ENCODE measurements at places on chromosomes 7 and 10.

GRCh38 chr10:99530108-99531025 lies 2.4 kb upstream of the NKX2-3 start:
- no peak overlapping the region for H3K27ac ChIP-seq
- H3K36me3 ChIP-seq: peaks cover 2% of the 10 kb centered on the region
- H3K27me3 ChIP-seq: peaks cover 95% of the 10 kb centered on the region

DNA sequence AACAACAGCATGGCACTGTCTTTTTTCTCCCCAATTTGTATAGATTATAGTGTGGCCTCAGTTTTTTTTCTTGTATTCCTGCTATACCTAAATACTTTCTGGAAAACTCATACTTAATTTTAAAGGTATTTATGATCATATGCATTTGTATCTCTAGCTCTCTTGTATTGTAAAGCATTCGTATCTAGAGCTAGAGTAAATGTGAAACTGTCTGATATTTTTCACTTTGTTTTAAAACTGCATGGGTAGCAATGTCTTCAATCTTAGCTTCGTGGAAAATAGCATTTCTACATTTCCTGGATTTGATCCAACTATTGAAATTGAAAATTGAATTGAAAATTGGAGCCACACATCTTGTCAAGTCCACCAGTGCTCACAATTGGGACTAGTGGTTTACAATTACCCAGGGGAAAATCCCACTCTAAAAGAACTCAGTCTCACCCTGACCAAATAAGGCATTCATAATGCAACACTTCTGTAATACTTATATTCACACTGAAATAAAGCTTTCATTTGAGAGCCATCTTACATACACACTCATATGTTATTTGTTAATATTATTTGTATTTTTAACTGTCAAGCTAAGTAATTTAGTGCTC lies 51.3 kb upstream of the KLF6 start:
- no peaks in the 10 kb centered on the region for H3K27me3 ChIP-seq
- H3K36me3 ChIP-seq: no peaks in the 10 kb centered on the region
- H3K27ac ChIP-seq: no peak overlapping the region
- H3K4me1 ChIP-seq: peaks cover 16% of the 10 kb centered on the region

DNA sequence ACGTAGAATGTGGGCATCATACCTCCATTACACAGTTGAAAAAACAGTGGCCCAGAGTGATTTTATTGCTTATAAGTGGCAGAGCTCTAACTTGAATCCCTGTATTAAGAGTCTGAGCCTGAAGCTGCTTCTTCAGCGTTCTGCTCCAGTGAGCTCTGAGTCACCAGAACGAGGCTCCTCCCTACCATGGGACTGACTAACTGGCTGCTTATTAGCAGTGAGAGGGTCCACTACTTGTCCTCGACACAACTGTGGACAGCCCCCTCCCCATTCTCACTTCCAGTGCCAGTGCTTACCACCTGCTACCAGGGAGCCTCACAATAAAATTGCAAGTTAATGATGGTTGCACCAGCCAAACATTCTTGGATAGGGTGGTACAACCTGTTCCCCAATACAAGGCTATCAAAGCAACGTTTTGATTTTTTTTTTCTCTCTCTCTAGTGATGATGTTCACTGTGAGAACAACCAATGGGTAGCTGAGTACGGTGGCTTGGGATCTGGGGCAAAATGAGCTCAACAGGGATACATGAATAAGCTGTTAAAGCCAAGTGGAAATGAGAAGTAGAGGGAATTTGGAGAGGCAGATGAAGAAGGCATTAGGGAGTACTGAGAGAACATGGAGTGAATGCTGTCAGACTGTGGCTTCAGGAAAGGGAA lies 2.7 kb upstream of the NRG3 start:
- H3K27me3 ChIP-seq: peaks cover 37% of the 10 kb centered on the region
- no peak for DNase-seq
- peaks cover 3% of the 10 kb centered on the region for H3K4me1 ChIP-seq

DNA sequence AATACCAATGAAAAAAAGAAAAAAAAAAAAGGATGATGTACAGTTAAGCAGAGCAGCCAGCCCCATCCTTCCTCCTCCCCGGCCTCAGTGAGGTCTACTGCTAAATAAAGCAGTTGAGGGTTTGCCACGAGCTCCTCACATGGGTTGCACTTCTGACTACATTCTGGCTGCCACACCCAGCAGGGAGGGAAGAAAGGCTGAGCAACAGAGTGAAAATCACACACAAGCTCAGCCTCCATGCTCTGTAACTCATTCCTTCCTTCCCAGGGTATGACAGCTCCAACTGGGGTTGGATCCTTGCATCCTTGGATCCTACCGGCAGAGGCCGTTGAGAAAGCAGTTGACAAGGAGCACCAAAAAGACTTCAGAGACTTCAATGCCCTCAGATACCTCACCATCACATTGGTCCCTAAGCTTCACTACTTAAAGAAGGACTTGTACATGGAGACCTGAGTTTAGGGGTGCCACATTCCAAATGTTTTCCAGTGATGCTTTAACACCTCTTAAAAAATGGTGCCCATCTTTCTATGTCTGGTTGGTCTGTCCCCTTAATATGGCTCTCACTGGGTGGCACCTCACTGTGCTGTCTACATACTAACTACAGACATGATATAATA lies 52.9 kb upstream of the PIK3CG start:
- peaks cover 9% of the 10 kb centered on the region for H3K27me3 ChIP-seq
- H3K4me3 ChIP-seq: no peak overlapping the region
- no peaks in the 10 kb centered on the region for H3K4me1 ChIP-seq
- no peaks in the 10 kb centered on the region for H3K36me3 ChIP-seq

- peaks cover 15% of the 10 kb centered on the region for H3K4me1 ChIP-seq
- no peak for DNase-seq
- no peak overlapping the region for H3K4me3 ChIP-seq
- no peaks in the 10 kb centered on the region for H3K27me3 ChIP-seq
These were observed 191.1 kb downstream of the DOCK4 start for GRCh38 chr7:112015146-112015545.

DNA sequence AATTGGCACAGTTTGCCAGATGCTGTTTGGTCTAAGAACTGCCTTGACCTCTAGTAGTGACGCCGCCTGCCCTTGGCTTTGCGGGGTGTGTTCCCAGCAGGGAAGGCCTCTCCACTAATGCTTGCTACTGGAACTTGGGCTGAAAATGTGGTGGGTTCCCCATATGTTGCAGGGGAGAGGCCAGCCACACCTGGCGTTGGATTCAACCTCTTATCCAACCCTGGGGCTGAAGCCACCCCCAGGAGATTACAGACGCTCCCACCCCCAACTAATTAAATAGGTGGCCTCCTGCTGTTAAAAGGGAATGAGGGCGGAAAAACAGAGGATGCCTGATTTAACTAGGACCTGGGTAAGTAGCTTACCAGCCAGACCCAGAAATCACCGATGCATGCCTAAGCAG lies 19.2 kb upstream of the ATOH7 start:
- H3K4me1 ChIP-seq: no peaks in the 10 kb centered on the region
- no peak overlapping the region for H3K27ac ChIP-seq

DNA sequence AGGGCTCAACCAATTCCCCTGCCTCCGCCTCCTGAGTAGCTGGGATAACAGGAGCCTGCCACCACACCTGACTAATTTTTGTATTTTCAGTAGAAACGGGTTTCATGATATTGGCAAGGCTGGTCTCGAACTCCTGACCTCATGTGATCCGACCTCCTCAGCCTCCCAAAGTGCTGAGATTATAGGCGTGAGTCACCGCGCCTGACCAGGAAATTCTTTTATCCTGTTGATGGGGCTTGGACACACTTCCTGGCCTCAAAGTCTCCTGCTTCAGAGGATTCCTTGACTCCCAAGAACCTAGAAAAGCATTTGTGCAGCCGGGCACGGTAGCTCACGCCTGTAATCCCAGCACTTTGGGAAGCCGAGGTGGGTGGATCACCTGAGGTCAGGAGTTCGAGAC lies 16.2 kb downstream of the ZNF425 start:
- DNase-seq: no peak
- no peak overlapping the region for H3K4me3 ChIP-seq
- no peaks in the 10 kb centered on the region for H3K4me1 ChIP-seq
- no peaks in the 10 kb centered on the region for H3K27me3 ChIP-seq
- H3K27ac ChIP-seq: no peak overlapping the region

GRCh38 chr10:27947540-27947939 lies 51.3 kb downstream of the ODAD2 start:
- H3K4me1 ChIP-seq: peaks cover 31% of the 10 kb centered on the region
- H3K36me3 ChIP-seq: peaks cover 6% of the 10 kb centered on the region
- no peak for DNase-seq
- H3K27me3 ChIP-seq: no peaks in the 10 kb centered on the region
- no peak overlapping the region for H3K4me3 ChIP-seq
- peak overlapping the region; percentile 5 for H3K27ac ChIP-seq

- H3K27ac ChIP-seq: no peak overlapping the region
- DNase-seq: no peak
- H3K4me1 ChIP-seq: no peaks in the 10 kb centered on the region
- no peak overlapping the region for H3K4me3 ChIP-seq
- H3K36me3 ChIP-seq: no peaks in the 10 kb centered on the region
- peaks cover 55% of the 10 kb centered on the region for H3K27me3 ChIP-seq
These were observed 8.1 kb downstream of the SFTPA2 start for GRCh38 chr10:79552143-79552542.

DNA sequence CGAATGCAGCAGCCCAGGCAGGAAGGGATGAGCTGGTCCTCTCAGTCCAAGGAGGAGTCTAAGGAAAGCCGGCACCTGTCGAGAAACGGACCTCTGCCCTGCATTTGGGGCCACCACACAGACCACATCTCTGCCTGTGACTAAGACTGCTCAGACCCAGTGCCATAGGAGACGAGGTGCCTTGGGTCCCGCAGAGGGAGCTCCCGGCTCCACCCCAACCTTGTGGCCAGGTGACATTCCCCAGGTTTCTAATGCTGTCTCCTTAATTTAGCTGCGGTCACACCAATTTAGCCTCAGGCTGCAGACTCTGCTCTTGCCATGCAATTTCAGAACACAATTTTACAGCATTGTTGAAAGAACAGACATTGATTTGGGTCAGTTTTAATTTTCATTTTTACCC lies 22.8 kb upstream of the CRHR2 start:
- no peak for DNase-seq
- no peak overlapping the region for H3K27ac ChIP-seq
- H3K4me1 ChIP-seq: no peaks in the 10 kb centered on the region
- H3K27me3 ChIP-seq: peaks cover 54% of the 10 kb centered on the region
- no peak overlapping the region for H3K4me3 ChIP-seq
- H3K36me3 ChIP-seq: no peaks in the 10 kb centered on the region

DNA sequence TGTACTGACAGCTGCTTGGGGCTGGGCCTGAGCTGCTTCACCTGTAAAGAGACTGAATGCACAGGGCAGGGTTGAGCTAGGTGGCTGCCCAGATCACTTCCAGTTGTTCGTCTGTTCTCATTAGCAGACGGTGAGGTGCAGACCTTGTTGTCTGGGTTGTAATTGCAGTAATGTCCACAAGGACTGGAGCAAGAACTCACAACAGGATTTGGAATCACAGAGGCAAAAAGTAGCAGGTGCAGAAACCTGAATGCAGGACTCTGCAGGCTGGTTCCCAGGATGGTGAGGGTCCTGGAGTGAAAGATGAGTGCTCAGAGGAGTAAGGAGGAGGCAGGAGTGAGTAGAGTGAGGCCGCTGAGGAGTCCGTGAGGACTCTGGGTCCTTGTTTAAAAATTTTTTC lies 9.2 kb downstream of the ZSCAN25 start:
- H3K4me1 ChIP-seq: no peaks in the 10 kb centered on the region
- DNase-seq: no peak
- peaks cover 66% of the 10 kb centered on the region for H3K36me3 ChIP-seq
- H3K27ac ChIP-seq: no peak overlapping the region

- no peak overlapping the region for H3K4me3 ChIP-seq
- DNase-seq: no peak
- H3K36me3 ChIP-seq: no peaks in the 10 kb centered on the region
- H3K4me1 ChIP-seq: no peaks in the 10 kb centered on the region
- no peaks in the 10 kb centered on the region for H3K27me3 ChIP-seq
These were observed 276.2 kb upstream of the AOAH start for GRCh38 chr7:37000511-37000910.

- no peak overlapping the region for H3K4me3 ChIP-seq
- H3K4me1 ChIP-seq: peaks cover 24% of the 10 kb centered on the region
- H3K27me3 ChIP-seq: no peaks in the 10 kb centered on the region
- H3K36me3 ChIP-seq: no peaks in the 10 kb centered on the region
These were observed 123.9 kb upstream of the FRMD4A start for GRCh38 chr10:14454629-14455028.

GRCh38 chr7:133784486-133785001 lies 342.6 kb upstream of the LRGUK start:
- H3K27me3 ChIP-seq: no peaks in the 10 kb centered on the region
- no peaks in the 10 kb centered on the region for H3K4me1 ChIP-seq

GRCh38 chr10:18261063-18261610 lies 120.9 kb downstream of the CACNB2 start:
- no peak overlapping the region for H3K27ac ChIP-seq
- peaks cover 11% of the 10 kb centered on the region for H3K27me3 ChIP-seq
- no peaks in the 10 kb centered on the region for H3K36me3 ChIP-seq
- no peak overlapping the region for H3K4me3 ChIP-seq
- DNase-seq: no peak

- peaks cover 8% of the 10 kb centered on the region for H3K27me3 ChIP-seq
- H3K27ac ChIP-seq: no peak overlapping the region
- H3K36me3 ChIP-seq: no peaks in the 10 kb centered on the region
- H3K4me1 ChIP-seq: no peaks in the 10 kb centered on the region
- H3K4me3 ChIP-seq: no peak overlapping the region
These were observed 44.9 kb upstream of the CNPY1 start for GRCh38 chr7:155591055-155591775.

DNA sequence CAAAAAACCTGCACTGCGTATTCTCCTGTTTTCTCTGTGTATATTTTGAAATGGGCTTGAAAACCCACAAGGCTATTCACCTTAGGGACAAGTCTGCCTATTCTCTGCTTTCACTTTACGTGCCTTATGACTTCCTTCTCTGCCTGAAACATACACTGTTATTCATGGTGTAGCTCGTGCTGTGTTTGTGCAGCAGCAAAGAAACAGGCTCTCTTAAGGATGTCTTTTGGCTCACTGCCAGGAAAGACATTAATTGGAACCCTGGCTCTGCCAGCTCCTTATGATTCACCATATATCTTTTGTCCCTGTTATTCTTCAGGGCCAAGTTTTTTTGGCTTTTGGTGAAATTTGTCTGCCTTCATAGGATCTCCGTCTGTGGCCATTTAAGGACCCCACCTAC lies 92.4 kb downstream of the TMEM106B start:
- peaks cover 1% of the 10 kb centered on the region for H3K27me3 ChIP-seq
- DNase-seq: no peak
- H3K4me3 ChIP-seq: no peak overlapping the region
- no peaks in the 10 kb centered on the region for H3K4me1 ChIP-seq
- H3K36me3 ChIP-seq: no peaks in the 10 kb centered on the region

DNA sequence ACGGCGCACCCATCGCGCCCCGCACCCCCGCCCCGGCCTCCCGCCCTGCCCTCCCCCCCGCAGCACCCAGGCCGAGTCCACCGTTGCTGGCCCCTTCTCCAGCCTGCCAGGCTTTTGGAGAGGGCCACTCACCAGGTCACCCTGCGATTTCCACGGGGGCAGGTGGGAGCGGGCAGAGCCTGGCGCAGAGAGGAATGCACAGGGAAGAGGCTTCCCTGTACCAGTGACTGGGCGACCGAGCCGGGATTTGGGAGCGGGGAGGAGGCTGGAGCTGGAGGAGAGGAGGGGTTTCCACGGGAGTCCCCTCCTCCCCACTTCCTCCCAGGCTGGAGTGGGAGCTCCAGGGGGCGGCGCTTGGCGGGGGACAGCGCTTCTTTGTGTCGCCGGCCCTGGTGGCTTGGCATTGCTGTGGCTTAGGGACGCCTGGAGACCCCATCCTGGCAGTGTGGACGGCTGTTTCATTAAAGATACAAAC lies 19.3 kb downstream of the TCAF1 start:
- H3K4me1 ChIP-seq: peaks cover 37% of the 10 kb centered on the region
- H3K27me3 ChIP-seq: no peaks in the 10 kb centered on the region
- H3K27ac ChIP-seq: peak overlapping the region; percentile 88
- H3K4me3 ChIP-seq: peak overlapping the region; percentile 93
- peak; percentile 88 for DNase-seq

GRCh38 chr7:8131694-8132605 lies 130.0 kb downstream of the ICA1 start:
- H3K36me3 ChIP-seq: no peaks in the 10 kb centered on the region
- no peak overlapping the region for H3K27ac ChIP-seq
- H3K4me3 ChIP-seq: no peak overlapping the region
- peaks cover 4% of the 10 kb centered on the region for H3K4me1 ChIP-seq
- H3K27me3 ChIP-seq: peaks cover 11% of the 10 kb centered on the region

All from osteocyte (in vitro differentiated cells).